CD4-positive, CD25-positive, alpha-beta regulatory T cell (primary cell): ENCODE measurements at places on chromosomes 16 and 17. TPM values are rescaled to one million over a fixed set of nuclear protein-coding genes. Genes with fewer than 3 reads are reported as not detected.

CCL1 gene
- total RNA-seq = not detected

HP gene
- total RNA-seq = not detected

GUCY2D gene
- total RNA-seq = not detected

DNA sequence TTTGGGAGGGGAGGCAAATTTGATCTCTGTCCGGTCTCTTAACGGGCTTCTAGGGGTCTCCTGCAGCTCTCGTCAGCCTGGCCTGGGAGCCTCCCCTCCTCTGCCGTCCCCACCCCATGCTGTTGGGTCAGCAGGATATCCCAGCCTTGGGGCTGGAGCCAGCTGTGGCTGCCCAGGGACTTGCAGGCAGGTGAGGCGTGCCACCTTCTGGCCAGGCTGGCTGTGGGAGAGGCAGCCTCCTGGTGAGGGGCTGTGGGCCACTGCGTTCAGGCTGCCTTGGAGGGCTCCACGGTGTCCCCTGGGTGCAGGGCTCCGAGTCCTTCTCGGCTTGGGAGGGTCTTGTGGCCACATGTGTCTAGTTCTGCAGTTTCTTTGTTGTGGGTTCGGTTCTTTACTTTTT, 34.6 kb downstream of the TBCD start:
- H3K27ac ChIP-seq = no peak overlapping the region
- no peak overlapping the region for H3K4me3 ChIP-seq
- no peaks in the 10 kb centered on the region for H3K27me3 ChIP-seq
- no peaks in the 10 kb centered on the region for H3K4me1 ChIP-seq
- no peak for DNase-seq

GRCh38 chr17:32265192-32265923, at the start of gene RHBDL3:
Gene RHBDL3 (plus strand): TSS chr17:32265832. CDS start chr17:32266190, 358 bp downstream.
- DNase-seq = no peak
- H3K27ac ChIP-seq = no peak within 1 kb of the TSS
- H3K4me1 ChIP-seq = peaks cover 21% of the 10 kb centered on the region
- no peak within 1 kb of the TSS for H3K4me3 ChIP-seq

GRCh38 chr17:68676856-68677255, 75.7 kb upstream of the FAM20A start:
- no peak overlapping the region for H3K27ac ChIP-seq
- no peak overlapping the region for H3K4me3 ChIP-seq
- DNase-seq = no peak
- no peaks in the 10 kb centered on the region for H3K36me3 ChIP-seq
- peaks cover 4% of the 10 kb centered on the region for H3K27me3 ChIP-seq
- no peaks in the 10 kb centered on the region for H3K4me1 ChIP-seq

GRCh38 chr16:67658849-67659674, 998 bp downstream of the ACD start:
- peak overlapping the region; percentile 98 for H3K27ac ChIP-seq
- no peaks in the 10 kb centered on the region for H3K27me3 ChIP-seq
- peaks cover 32% of the 10 kb centered on the region for H3K4me1 ChIP-seq
- peak overlapping the region; percentile 27 for H3K4me3 ChIP-seq

- H3K27ac ChIP-seq = no peak overlapping the region
- H3K4me3 ChIP-seq = no peak overlapping the region
- no peaks in the 10 kb centered on the region for H3K36me3 ChIP-seq
- H3K27me3 ChIP-seq = no peaks in the 10 kb centered on the region
- no peak for DNase-seq
Observed at GRCh38 chr17:33435721-33436301, 142.7 kb upstream of the ASIC2 start.

- H3K36me3 ChIP-seq = peaks cover 36% of the 10 kb centered on the region
- peak; percentile 74 for DNase-seq
- peak within 1 kb of the TSS; percentile 99 for H3K4me3 ChIP-seq
- peaks cover 63% of the 10 kb centered on the region for H3K4me1 ChIP-seq
- peak within 1 kb of the TSS; percentile 99 for H3K27ac ChIP-seq
- no peaks in the 10 kb centered on the region for H3K27me3 ChIP-seq
Observed at GRCh38 chr17:39200070-39200879, at the start of gene RPL19. Gene RPL19 (plus strand): TSS chr17:39200283. CDS start chr17:39200345, 62 bp downstream.

DNA sequence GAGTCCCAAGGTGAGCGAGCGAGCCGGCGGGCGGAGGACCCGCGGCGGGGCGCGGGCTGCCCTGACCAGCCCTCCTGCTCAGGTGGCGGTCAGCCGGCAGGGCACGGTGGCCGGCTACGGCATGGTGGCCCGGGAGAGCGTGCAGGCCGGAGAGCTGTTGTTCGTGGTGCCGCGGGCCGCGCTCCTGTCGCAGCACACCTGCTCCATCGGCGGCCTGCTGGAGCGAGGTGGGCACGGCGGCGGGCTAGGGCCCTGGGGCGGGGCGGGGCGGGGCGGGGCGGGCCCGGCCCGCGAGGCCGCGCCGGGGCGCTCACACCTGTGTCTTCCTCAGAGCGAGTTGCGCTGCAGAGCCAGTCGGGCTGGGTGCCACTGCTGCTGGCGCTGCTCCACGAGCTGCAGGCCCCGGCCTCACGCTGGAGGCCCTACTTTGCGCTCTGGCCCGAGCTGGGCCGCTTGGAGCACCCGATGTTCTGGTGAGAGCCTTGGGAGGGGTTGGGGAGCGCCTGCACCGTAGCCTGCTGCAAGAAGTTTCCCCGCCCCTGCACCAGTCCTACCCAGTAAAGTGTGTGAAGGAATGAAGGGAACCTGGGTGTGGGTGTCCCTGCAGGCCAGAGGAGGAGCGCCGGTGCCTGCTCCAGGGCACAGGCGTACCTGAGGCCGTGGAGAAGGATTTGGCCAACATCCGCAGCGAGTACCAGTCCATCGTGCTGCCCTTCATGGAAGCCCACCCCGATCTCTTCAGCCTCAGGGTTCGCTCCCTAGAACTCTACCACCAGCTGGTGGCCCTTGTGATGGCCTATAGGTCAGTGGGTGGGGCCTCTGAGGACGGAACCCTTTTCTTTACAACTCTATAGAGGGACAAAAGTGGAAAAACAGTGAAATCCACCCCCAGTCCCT, 802 bp downstream of the SETD6 start:
- peak; percentile 56 for DNase-seq
- peak overlapping the region; percentile 64 for H3K27ac ChIP-seq
- no peaks in the 10 kb centered on the region for H3K27me3 ChIP-seq
- H3K36me3 ChIP-seq = peaks cover 33% of the 10 kb centered on the region
- H3K4me1 ChIP-seq = peaks cover 13% of the 10 kb centered on the region
- H3K4me3 ChIP-seq = no peak overlapping the region

GRCh38 chr17:71494062-71494855, 626.6 kb upstream of the SOX9 start:
- H3K36me3 ChIP-seq = no peaks in the 10 kb centered on the region
- no peaks in the 10 kb centered on the region for H3K27me3 ChIP-seq
- no peak overlapping the region for H3K27ac ChIP-seq
- no peaks in the 10 kb centered on the region for H3K4me1 ChIP-seq
- H3K4me3 ChIP-seq = no peak overlapping the region

- DNase-seq = no peak
- H3K27me3 ChIP-seq = no peaks in the 10 kb centered on the region
- no peak overlapping the region for H3K4me3 ChIP-seq
- no peaks in the 10 kb centered on the region for H3K36me3 ChIP-seq
Observed at GRCh38 chr17:29357821-29358232, 32.3 kb upstream of the TAOK1 start.
